Glutamatergic neuron (in vitro differentiated cells): ENCODE measurements at places on chromosomes 2 and 18.
A peak's percentile ranks its signal among the peaks of the same experiment; 100 is the strongest.

DNA sequence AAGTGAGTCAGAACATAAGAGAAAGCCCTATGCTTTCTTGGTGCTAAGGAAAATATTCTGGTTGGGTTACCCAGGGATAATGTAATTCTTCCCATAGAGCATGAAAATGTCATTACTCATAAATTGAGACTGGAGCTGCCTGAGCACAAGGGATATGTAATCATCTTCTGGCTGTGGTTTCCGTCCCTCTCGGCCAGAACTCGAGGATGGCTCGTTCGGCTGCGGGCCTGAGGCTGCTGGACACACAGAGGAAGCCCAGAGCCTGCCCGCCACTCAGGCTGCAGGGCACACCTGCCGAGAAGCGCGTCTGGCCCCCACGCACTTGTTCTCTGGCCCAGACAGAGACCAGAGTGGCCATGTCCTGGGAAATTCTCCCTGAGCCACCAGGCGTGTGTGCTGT lies 104.9 kb downstream of the ASAP2 start:
- H3K27me3 ChIP-seq = peaks cover 2% of the 10 kb centered on the region
- H3K27ac ChIP-seq = no peak overlapping the region
- H3K4me3 ChIP-seq = no peak overlapping the region
- peaks cover 11% of the 10 kb centered on the region for H3K4me1 ChIP-seq
- H3K36me3 ChIP-seq = peaks cover 5% of the 10 kb centered on the region
- DNase-seq = no peak

- H3K4me3 ChIP-seq = no peak overlapping the region
- no peaks in the 10 kb centered on the region for H3K4me1 ChIP-seq
- DNase-seq = no peak
- no peaks in the 10 kb centered on the region for H3K27me3 ChIP-seq
Measured at GRCh38 chr2:169670215-169670651, 24.0 kb downstream of the CFAP210 start.

GRCh38 chr2:146324951-146325350 lies 1519.9 kb upstream of the ACVR2A start:
- no peaks in the 10 kb centered on the region for H3K36me3 ChIP-seq
- DNase-seq = no peak
- H3K27ac ChIP-seq = no peak overlapping the region
- no peaks in the 10 kb centered on the region for H3K4me1 ChIP-seq

GRCh38 chr2:88959480-88960204 lies 268.2 kb downstream of the RPIA start:
- H3K36me3 ChIP-seq = no peaks in the 10 kb centered on the region
- no peak for DNase-seq
- H3K27ac ChIP-seq = no peak overlapping the region
- H3K27me3 ChIP-seq = no peaks in the 10 kb centered on the region
- H3K4me1 ChIP-seq = no peaks in the 10 kb centered on the region

- H3K27ac ChIP-seq = no peak overlapping the region
- H3K27me3 ChIP-seq = no peaks in the 10 kb centered on the region
- no peaks in the 10 kb centered on the region for H3K4me1 ChIP-seq
- no peaks in the 10 kb centered on the region for H3K36me3 ChIP-seq
- no peak overlapping the region for H3K4me3 ChIP-seq
- DNase-seq = no peak
Measured at GRCh38 chr18:6590326-6590725, 139.2 kb upstream of the ARHGAP28 start.

DNA sequence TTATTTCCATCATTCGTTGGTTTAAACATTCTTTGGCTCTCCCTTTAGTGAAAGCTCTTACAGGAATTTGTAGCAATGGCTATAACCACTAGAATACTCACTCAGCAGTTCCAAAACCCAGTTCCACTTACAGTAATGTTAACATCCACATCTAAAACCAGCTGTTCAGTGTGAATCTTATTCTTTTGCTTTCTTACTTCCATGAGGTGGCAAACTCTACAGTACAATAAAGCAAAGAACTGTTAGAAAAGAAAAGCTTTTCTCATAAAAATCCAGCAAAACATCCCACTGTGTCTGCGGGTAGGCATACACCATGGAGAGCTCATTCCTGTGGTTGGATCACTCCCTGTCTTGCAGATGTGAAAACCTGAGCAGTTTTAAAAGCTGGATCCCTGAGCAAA lies 147.1 kb downstream of the ARHGAP28 start:
- H3K27me3 ChIP-seq = no peaks in the 10 kb centered on the region
- H3K36me3 ChIP-seq = no peaks in the 10 kb centered on the region
- H3K4me1 ChIP-seq = peaks cover 20% of the 10 kb centered on the region
- DNase-seq = no peak
- H3K27ac ChIP-seq = no peak overlapping the region

DNA sequence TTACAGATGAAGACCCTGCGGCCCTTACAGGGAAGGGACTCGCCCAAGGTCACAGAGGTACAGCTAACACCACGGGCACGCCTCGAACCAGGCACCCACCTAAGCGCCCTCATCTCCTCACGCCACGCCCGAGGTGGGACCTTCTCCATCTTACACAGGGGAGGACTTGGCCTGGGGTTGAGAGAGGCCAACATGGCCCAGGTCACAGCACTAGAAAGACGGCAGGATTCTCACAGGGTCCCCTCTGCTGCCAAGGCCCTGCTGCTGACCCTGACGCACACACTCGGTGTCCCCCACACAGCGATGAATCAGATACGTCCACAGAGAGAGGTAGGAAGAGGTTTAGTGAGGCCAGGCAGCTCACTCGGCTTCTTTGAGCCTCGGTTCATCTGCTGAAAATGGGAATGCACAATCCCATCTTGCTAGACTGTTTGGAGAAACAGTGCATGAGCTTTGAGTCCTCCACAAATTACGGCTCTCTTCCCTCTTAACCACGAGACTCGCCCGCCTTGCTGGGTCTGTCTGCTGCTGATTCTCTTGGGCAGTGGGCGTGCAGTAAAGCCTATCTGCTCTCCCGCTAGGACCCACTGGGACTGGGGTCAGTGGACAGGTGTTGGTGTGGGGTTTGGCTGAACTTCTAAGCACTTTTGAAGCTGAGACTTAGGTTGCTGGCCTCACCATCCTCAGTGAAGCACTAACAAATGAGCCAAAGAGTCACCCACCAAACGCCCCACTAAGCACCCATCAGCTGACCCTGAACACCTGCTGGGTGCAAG lies 79.2 kb downstream of the SMAD7 start:
- H3K4me1 ChIP-seq = peaks cover 4% of the 10 kb centered on the region
- peak; percentile 2 for DNase-seq
- no peak overlapping the region for H3K27ac ChIP-seq
- no peaks in the 10 kb centered on the region for H3K36me3 ChIP-seq

DNA sequence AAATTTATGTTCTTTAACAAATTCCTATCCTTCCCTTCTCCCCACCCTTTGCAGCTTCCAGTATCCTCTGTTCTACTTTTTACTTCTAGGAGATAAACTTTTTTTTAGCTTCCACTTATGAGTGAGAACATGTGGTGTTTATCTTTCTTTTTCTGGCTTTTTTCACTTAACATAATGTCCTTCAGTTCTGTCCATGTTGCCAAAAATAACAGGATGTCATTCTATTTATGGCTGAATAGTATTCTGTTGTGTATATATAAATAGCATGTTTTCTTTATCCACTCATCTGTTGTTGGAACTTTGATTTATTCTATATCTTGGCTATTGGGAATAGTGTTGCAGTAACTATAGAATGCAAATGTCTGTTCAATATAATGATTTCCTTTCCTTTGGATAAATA lies 1191.2 kb downstream of the CNTNAP5 start:
- H3K27me3 ChIP-seq = no peaks in the 10 kb centered on the region
- H3K4me3 ChIP-seq = no peak overlapping the region
- DNase-seq = no peak
- H3K4me1 ChIP-seq = no peaks in the 10 kb centered on the region

DNA sequence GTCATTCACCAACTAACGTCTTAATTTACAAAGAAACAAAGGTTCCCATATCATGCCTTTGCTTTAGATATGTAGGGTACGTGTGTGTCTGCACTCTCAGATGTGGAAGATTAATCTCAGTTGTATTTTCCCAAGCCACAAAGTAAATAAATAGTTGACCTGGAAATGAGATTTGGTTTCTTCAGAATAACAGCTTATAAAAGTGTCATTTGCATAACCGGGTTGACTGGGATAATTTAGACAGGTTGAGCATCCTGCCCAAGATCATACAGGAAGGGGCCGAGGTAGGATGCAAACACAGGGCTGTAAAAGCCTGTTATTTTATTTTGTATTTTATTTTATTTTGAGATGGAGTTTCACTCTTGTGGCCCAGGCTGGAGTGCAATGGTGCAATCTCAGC lies 19.5 kb downstream of the ATG16L1 start:
- H3K36me3 ChIP-seq = no peaks in the 10 kb centered on the region
- H3K27ac ChIP-seq = no peak overlapping the region
- no peak for DNase-seq
- H3K27me3 ChIP-seq = peaks cover 4% of the 10 kb centered on the region
- H3K4me1 ChIP-seq = no peaks in the 10 kb centered on the region
- no peak overlapping the region for H3K4me3 ChIP-seq

DNA sequence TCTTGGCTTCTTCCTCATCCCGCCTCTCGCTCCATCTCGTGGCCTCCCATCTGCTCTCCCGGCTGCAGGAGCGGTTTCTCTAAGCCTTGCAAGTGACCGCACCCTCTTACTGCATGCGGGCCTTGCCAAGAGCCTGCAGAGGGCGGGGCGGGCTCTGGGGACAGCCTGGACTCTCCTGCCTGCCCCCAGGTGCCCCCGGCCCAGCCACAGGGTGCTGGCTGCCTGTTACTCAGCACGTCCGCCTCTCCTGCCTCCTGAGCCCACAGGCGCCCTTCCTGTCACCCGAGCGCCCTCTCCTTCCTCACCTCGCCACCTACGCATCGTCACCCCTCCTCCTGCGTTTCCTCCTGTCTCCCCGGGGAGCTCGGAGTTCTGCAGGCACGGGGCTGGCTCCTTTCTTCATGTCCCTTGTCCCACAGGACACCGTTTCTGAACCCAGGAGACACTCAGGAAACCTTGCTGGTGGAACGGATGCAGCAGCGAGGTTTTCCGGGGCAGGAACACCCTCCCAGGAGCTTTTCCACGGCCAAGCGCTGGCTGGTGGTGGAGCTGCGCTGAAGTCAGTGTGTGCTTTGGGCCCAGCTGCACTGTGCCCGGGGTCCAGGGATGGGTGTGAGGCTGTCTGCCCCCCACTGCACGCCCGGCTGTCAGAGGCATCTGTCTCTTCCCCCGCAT lies 28.5 kb downstream of the HPCAL1 start:
- H3K4me3 ChIP-seq = no peak overlapping the region
- H3K4me1 ChIP-seq = peaks cover 37% of the 10 kb centered on the region
- peaks cover 5% of the 10 kb centered on the region for H3K36me3 ChIP-seq
- DNase-seq = peak; percentile 47
- no peak overlapping the region for H3K27ac ChIP-seq

DNA sequence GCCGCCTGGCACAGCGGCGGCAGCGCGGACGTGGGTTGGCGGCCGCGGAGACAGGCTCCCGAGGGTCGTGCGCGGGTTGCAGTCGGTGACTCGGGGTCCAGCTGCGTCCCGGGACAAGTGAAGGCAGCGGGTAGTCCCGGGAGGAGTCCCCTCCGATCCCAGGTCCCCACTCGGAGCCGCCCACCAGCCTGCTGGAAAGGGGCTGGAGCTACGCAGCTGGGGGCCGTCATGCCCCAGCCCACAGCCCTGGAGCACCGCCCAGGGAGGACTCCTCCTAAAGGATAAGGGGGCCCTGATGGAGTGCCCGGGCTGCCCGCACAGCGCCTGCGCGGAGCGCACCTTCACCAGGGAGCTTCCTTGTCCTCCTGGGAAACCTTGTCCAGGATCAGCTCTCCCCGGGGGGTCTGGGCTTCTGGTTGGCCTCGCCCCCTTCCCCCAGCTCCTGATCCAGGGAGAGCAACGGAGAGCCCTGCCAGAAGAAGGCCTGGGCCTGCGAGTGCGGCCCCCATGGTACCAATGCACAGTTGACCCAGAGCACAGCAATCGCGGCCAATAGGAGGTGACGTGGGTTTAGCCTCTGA lies 25.9 kb upstream of the ALPP start:
- H3K4me3 ChIP-seq = no peak overlapping the region
- DNase-seq = peak; percentile 14
- H3K4me1 ChIP-seq = no peaks in the 10 kb centered on the region

GRCh38 chr18:28411806-28412205 lies 234.9 kb upstream of the CDH2 start:
- no peak overlapping the region for H3K4me3 ChIP-seq
- H3K36me3 ChIP-seq = no peaks in the 10 kb centered on the region
- no peak for DNase-seq

DNA sequence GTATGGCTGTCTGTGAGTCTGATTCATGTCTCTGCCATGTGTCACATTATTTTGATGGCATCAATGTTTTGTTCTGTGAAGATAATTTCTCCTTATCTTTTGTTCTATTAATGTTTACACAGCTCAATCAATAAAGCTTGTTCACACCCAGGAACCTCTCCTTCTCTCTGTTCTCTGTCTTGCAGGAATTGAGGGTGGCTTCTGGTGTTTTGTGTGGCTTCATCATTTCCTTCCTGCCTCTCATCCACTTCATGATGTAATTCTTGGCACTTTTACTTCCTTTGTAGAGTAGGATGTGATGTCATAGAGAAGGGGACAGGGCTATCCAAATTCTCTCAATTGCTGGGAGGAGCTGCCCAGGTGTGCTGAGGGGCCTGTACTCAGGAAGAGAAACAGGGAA lies 27.2 kb downstream of the ASXL3 start:
- H3K4me3 ChIP-seq = peak overlapping the region; percentile 67
- H3K27ac ChIP-seq = no peak overlapping the region
- no peaks in the 10 kb centered on the region for H3K36me3 ChIP-seq
- no peak for DNase-seq

- no peak overlapping the region for H3K4me3 ChIP-seq
- H3K27ac ChIP-seq = no peak overlapping the region
- H3K36me3 ChIP-seq = peaks cover 13% of the 10 kb centered on the region
Measured at GRCh38 chr2:159094173-159094737, 125.8 kb downstream of the TANC1 start.

GRCh38 chr2:108929807-108930425 lies 59.1 kb downstream of the EDAR start:
- no peak overlapping the region for H3K27ac ChIP-seq
- H3K27me3 ChIP-seq = no peaks in the 10 kb centered on the region
- peaks cover 9% of the 10 kb centered on the region for H3K4me1 ChIP-seq
- no peak overlapping the region for H3K4me3 ChIP-seq
- no peaks in the 10 kb centered on the region for H3K36me3 ChIP-seq
- DNase-seq = no peak

GRCh38 chr2:175234153-175234552 lies 52.6 kb upstream of the ATP5MC3 start:
- peaks cover 6% of the 10 kb centered on the region for H3K4me1 ChIP-seq
- H3K36me3 ChIP-seq = peaks cover 17% of the 10 kb centered on the region
- DNase-seq = no peak
- peaks cover 2% of the 10 kb centered on the region for H3K27me3 ChIP-seq
- H3K4me3 ChIP-seq = no peak overlapping the region
- H3K27ac ChIP-seq = no peak overlapping the region

GRCh38 chr2:179024445-179024844 lies 25.5 kb downstream of the CCDC141 start:
- H3K36me3 ChIP-seq = peaks cover 9% of the 10 kb centered on the region
- H3K27me3 ChIP-seq = peaks cover 3% of the 10 kb centered on the region
- no peak for DNase-seq
- H3K27ac ChIP-seq = no peak overlapping the region
- no peaks in the 10 kb centered on the region for H3K4me1 ChIP-seq
